ENCODE measurements at places on chromosomes 16 and 17. TPM values are rescaled to one million over a fixed set of nuclear protein-coding genes. Genes with fewer than 3 reads are reported as not detected.

PLLP gene
- 2.3 TPM for total RNA-seq

CTRB2 gene
- not detected for total RNA-seq

IGF2BP1 gene
- total RNA-seq: 513 TPM

DNA sequence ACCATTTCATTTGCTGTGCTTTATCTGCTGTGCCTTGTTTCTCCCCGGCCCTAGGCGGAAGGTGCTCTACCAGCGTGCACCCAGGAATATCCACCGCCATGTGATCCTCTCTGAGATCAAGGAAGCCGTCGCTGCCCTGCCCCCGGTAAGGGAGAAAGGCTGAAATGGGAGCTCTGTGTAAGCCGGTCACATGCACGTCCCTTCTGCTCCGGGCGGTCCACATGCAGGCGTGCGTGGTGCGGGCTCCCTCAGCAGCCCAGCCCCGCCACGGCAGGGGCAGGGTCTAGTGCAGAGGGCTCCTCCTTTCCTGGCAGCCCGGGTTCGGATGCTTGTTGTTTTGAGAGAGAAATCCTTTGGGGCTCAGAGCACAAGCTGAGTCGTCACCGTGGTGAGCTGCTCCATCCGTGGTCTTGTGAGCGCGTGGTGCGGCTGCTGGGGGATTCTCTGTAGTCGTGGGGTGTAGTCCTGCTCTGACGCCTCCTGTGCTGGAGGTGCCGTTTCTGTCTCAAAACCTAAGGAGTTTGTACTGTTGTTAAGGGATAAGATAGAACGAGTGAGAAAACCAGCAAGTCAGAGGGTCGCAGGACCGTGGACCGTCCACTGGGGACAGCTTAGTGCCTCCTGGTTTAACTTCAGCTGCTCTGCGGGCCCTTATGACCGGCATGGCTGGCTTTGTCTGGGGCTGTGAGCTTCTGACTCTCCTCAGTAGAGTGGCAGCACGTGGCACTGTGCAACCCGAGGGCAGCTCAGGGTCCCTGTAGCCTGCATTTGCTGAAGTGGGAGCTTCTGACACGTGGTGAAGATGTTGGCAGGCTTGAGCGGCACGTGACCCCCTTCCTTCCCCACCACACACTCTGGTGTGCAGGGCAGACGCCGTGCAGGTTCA, 12.3 kb upstream of the MC1R start:
- no peak overlapping the region for H3K4me3 ChIP-seq
- no peaks in the 10 kb centered on the region for H3K27me3 ChIP-seq
- H3K27ac ChIP-seq: no peak overlapping the region
- DNase-seq: no peak
- no peaks in the 10 kb centered on the region for H3K4me1 ChIP-seq
- H3K36me3 ChIP-seq: peaks cover 10% of the 10 kb centered on the region
